ENCODE measurements at places on chromosomes 2 and 18. TPM values are rescaled to one million over a fixed set of nuclear protein-coding genes. Genes with fewer than 3 reads are reported as not detected.

C2orf15 gene
- total RNA-seq = 0.27 TPM

USP40 gene
- total RNA-seq = 41.0 TPM

CYP27A1 gene
- total RNA-seq = not detected

ECEL1 gene
- total RNA-seq = 2.8 TPM

REG3A gene
- total RNA-seq = not detected

GRCh38 chr2:230811508-230811907, 53.2 kb upstream of the ITM2C start:
- DNase-seq = no peak

GRCh38 chr18:63306819-63307550, 12.6 kb downstream of the BCL2 start:
- no peak for DNase-seq

GRCh38 chr2:12107939-12108338, 361.5 kb downstream of the LPIN1 start:
- no peak for DNase-seq

DNA sequence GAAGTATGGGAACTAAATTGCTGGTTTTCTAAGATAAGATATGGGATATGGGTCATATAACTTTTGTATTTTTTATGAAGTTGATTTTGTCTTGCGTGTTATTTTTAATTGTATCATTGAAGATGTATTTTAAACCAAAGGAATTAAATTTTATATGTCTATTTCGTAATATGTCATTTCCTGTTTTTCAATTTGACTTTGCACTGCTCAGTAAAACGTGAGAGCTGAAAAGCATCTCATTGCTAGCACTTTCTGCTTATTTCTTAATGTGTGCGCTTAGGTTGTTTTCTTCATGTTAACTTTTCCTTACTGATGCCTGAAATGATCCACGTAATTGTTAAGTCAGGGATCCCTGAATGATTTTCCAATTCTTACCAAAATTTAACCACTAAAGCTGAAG, 41.2 kb upstream of the KLF11 start:
- no peak for DNase-seq

DNA sequence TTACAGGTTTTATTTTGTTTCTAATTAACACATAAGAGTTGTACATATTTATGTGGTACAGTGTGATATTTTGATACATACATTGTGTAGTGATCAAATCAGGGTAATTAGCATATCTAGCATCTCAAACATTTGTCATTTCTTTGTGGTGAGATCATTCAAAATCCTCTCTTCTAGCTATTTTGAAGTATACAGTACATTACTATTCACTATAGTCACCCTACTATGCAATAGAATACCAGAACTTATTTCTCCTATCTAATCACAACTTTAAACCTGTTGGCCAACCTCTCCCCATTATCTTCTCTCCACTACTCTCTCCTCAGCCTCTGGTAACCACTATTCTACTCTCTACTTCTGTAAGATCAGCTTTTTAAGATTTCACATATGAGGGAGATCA, 325.8 kb downstream of the CYP26B1 start:
- DNase-seq = no peak

- no peak for DNase-seq
Measured at GRCh38 chr18:11224153-11224552, 74.8 kb upstream of the PIEZO2 start.
